ENCODE measurements at places on chromosomes 13 and 19. TPM values are rescaled to one million over a fixed set of nuclear protein-coding genes. Genes with fewer than 3 reads are reported as not detected.

The ZNF728 gene
- 0.18 TPM for total RNA-seq

The ZNF772 gene
- total RNA-seq: 25.9 TPM

The GPR4 gene
- 1.3 TPM for total RNA-seq

The SIGLEC5 gene
- total RNA-seq: 0.58 TPM

The NCR1 gene
- total RNA-seq: 1.1 TPM

- no peaks in the 10 kb centered on the region for H3K36me3 ChIP-seq
- DNase-seq: no peak
- H3K27me3 ChIP-seq: no peaks in the 10 kb centered on the region
- no peaks in the 10 kb centered on the region for H3K4me1 ChIP-seq
These were observed 53.9 kb upstream of the ZNF730 start for GRCh38 chr19:23062921-23063320.

GRCh38 chr19:1532003-1532402, 8.1 kb downstream of the PLK5 start:
- no peak for DNase-seq
- H3K36me3 ChIP-seq: no peaks in the 10 kb centered on the region
- no peaks in the 10 kb centered on the region for H3K4me1 ChIP-seq

DNA sequence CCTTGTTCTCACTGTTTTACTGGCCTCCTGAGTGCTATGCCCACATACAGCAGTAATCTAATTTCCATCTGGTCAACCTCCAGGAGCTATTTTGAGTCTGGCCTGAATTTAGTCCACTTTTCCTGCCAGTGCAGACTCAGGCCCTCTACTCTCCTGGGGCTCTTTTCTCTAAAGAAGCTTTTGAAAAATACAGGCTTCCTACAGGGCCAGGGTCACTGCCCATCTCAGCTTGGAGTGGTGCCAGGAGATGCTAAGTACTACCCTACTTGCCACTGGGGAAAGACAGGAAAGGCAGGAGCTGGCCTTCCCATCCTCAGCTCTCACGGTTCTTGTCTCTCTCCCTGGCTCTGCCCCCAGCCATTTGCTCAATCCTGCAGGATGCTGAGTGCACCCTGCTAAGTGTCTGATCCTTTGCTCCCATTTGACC, 101.7 kb upstream of the SERP2 start:
- H3K4me1 ChIP-seq: peaks cover 32% of the 10 kb centered on the region
- H3K36me3 ChIP-seq: no peaks in the 10 kb centered on the region
- H3K27ac ChIP-seq: peak overlapping the region; percentile 92
- H3K4me3 ChIP-seq: no peak overlapping the region
- H3K27me3 ChIP-seq: no peaks in the 10 kb centered on the region

DNA sequence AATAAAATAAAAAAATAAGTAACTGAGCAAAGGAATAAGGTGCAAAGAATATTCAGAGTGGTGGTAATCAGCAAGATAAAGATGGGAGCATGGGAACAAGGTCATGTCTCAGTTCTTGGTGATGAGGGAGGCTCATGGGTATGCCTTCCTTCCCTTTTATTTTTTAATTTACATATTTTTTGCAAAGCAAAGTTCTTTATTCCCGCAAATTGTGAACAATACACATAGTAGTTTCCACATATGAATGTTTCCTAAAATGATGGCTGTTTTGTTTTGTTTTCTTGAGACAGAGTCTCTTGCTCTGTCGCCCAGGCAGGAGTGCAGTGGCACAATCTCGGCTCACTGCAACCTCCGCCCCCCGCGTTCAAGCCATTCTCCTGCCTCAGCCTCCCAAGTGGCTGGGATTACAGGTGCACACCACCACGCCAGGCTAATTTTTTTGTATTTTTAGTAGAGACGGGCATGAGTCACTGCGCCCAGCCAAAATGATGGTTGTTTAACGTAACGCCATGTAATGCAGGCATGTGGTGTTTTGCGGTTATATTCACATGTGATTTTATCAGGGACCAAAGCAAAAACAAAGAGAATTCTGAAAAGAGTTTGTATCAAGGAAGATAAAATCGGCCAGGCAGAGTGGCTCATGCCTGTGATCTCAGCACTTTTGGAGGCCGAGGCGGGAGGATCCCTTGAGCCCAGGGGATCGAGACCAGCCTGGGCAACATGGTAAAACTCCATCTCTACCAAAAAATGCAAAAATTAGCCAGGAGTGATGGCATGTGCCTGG, 4.5 kb upstream of the ADGRE2 start:
- H3K27me3 ChIP-seq: no peaks in the 10 kb centered on the region
- H3K4me3 ChIP-seq: no peak overlapping the region
- peaks cover 13% of the 10 kb centered on the region for H3K4me1 ChIP-seq

DNA sequence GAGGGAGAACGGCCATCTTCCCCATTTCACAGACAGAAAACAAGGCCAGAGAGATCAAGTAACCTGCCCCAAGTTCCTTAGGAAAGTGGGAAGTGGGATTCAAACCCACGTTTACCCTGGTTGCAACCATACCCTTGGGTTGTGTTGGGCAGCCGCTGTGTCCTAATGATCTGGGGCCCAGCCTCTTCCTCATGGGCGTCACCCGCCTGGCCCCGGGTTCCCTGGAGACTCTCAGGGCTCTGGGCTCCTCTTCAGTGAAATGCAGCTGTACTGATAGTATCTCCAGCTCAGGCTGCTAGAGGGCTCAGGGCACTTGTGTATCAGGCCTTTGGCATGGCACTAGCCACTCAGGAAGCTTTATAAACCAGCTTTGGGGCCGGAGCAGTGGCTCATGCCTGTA, 9.8 kb downstream of the TMED1 start:
- H3K4me1 ChIP-seq: no peaks in the 10 kb centered on the region
- no peak overlapping the region for H3K4me3 ChIP-seq

GRCh38 chr13:111954661-111955411, 112.1 kb upstream of the SOX1 start:
- H3K4me3 ChIP-seq: no peak overlapping the region
- no peak overlapping the region for H3K27ac ChIP-seq
- H3K36me3 ChIP-seq: no peaks in the 10 kb centered on the region
- peaks cover 55% of the 10 kb centered on the region for H3K27me3 ChIP-seq

- no peaks in the 10 kb centered on the region for H3K4me1 ChIP-seq
- H3K27ac ChIP-seq: no peak overlapping the region
- H3K4me3 ChIP-seq: no peak overlapping the region
- peak; percentile 20 for DNase-seq
- no peaks in the 10 kb centered on the region for H3K27me3 ChIP-seq
- no peaks in the 10 kb centered on the region for H3K36me3 ChIP-seq
These were observed 855.1 kb downstream of the SLITRK5 start for GRCh38 chr13:88526186-88526852.

DNA sequence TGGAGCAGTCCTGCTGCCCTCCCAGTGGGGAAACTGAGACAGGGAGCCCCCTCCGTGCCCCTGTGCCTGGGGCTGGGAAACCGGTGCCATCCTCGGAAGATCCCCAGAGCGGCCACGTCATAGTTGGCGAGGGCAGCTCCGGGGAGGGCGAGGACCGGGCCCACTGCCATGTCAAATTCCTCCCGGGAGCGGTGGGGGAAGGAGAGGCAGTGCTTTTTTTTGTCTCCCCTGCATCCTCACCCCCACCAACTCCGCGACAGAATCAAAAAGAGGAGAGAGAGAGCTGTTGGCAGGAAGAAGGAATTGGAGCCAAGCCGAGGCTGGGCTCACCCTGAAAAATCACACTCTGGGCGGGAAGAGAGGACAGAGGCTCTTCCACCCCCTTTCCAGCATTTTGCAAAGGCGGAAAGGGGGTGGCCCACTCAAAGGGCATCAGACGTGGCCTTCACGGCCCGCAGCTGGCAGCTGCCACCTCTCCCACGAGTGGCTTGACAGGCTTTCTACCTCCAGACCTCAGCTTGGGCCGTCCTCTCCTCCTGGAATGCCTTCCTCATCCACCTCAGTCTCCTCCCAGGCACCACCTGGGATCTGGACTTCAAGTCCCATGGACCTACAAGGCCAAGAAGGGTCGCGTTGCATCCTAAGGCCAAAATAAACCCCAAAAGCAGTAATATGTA, 19.6 kb upstream of the NFIC start:
- no peak overlapping the region for H3K4me3 ChIP-seq
- H3K4me1 ChIP-seq: peaks cover 28% of the 10 kb centered on the region
- H3K27me3 ChIP-seq: no peaks in the 10 kb centered on the region
- peak overlapping the region; percentile 87 for H3K27ac ChIP-seq
- H3K36me3 ChIP-seq: no peaks in the 10 kb centered on the region

- H3K27ac ChIP-seq: no peak overlapping the region
- H3K36me3 ChIP-seq: no peaks in the 10 kb centered on the region
- peaks cover 38% of the 10 kb centered on the region for H3K4me1 ChIP-seq
- no peak for DNase-seq
- peaks cover 98% of the 10 kb centered on the region for H3K27me3 ChIP-seq
- H3K4me3 ChIP-seq: peak overlapping the region; percentile 34
These were observed 654 bp downstream of the ZIC5 start for GRCh38 chr13:99970651-99971575.

- H3K4me1 ChIP-seq: no peaks in the 10 kb centered on the region
- no peak overlapping the region for H3K4me3 ChIP-seq
- DNase-seq: no peak
- no peaks in the 10 kb centered on the region for H3K36me3 ChIP-seq
- no peaks in the 10 kb centered on the region for H3K27me3 ChIP-seq
These were observed 1396.4 kb downstream of the EFNB2 start for GRCh38 chr13:105139048-105139379.

- no peak overlapping the region for H3K27ac ChIP-seq
- peaks cover 13% of the 10 kb centered on the region for H3K36me3 ChIP-seq
- H3K4me3 ChIP-seq: no peak overlapping the region
- no peaks in the 10 kb centered on the region for H3K27me3 ChIP-seq
- no peaks in the 10 kb centered on the region for H3K4me1 ChIP-seq
- no peak for DNase-seq
These were observed 23.9 kb downstream of the SLC25A42 start for GRCh38 chr19:19087676-19088075.

- H3K27me3 ChIP-seq: no peaks in the 10 kb centered on the region
- no peak overlapping the region for H3K27ac ChIP-seq
- DNase-seq: no peak
- no peak overlapping the region for H3K4me3 ChIP-seq
- no peaks in the 10 kb centered on the region for H3K4me1 ChIP-seq
These were observed 120.8 kb downstream of the SOX1 start for GRCh38 chr13:112187527-112188297.

DNA sequence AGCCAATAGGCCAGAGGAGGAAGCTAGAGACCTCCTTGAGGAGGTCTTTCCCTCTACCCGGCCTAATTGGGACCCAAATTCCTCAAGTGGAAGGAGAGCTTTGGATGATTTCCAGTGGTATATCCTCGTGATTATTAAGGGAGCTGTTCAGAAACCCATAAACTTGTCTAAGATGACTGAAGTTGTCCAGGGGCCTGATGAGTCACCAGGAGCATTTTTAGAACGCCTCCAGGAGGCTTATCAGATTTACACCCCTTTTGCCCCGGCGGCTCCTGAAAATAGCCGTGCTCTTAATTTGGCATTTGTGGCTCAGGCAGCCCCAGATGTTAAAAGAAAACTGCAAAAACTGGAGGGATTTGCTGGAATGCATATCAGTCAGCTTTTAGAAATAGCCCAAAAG, 198.1 kb downstream of the ZNF486 start:
- DNase-seq: no peak
- no peaks in the 10 kb centered on the region for H3K36me3 ChIP-seq
- H3K4me1 ChIP-seq: no peaks in the 10 kb centered on the region
- no peaks in the 10 kb centered on the region for H3K27me3 ChIP-seq
- H3K4me3 ChIP-seq: no peak overlapping the region

DNA sequence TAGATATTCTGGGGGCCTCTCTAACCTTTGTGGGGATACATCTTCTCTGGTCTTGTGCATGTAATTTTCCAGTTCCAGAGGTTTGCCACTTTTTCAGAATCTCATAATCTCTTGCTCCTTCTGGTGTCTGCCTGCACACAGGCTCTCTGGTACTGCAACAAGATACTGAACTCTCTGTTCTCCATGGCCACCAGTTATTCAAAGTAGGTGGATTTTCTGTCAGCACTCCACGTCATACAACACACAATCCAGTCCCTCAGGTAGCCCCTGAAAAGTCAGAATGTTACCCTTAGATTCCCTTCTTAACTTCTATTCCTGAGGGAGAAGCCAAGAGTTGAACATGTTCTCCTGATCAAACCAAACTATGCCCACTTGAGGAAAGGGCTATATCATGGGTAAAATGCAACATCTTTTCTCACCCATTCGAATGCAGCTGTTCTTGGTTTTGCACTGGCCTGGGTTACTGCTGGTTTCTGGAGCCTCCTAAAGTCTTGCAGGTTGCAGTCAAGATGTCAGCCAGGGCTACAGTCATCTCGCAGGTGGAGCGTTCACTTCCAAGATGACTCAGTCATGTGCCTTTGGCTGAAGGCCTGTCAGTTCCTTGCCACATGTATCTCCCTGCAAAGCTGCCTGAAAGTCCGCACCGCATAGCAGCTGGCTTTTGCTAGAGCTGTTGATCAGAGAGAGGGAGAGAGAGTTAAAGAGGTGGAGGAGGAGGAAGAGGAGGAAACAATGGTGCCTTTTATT, 57.7 kb upstream of the TUBA3C start:
- DNase-seq: no peak
- H3K4me1 ChIP-seq: no peaks in the 10 kb centered on the region
- no peak overlapping the region for H3K4me3 ChIP-seq

- H3K27me3 ChIP-seq: no peaks in the 10 kb centered on the region
- peaks cover 35% of the 10 kb centered on the region for H3K4me1 ChIP-seq
- H3K27ac ChIP-seq: no peak overlapping the region
These were observed 26.1 kb downstream of the ATP11A start for GRCh38 chr13:112715715-112716460.

- no peak for DNase-seq
- H3K4me3 ChIP-seq: no peak overlapping the region
- no peaks in the 10 kb centered on the region for H3K27me3 ChIP-seq
- no peaks in the 10 kb centered on the region for H3K36me3 ChIP-seq
- no peaks in the 10 kb centered on the region for H3K4me1 ChIP-seq
These were observed 21.9 kb downstream of the ZNF382 start for GRCh38 chr19:36627057-36627456.

DNA sequence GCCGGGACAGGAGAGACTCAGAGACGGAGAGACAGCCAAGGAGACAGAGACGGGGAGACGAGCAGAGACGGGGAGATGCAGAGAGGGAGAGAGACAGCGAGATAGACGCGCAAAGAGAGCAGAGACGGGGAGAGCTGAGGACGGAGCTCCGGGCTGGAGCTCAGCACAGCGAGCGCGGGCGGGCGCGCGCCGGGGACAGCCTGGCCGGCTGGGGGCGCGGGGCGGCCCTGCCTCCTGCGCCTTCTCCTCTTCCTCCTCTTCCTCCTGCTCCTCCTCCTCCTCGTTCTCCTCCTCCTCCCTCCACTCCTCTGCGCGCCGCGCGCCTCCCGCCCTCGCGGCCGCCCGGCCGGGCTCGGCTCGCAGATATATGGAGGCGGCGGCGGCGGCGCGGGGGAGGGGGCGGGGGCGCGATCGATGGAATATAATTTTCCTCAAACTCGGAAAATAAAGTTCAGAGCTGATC, at the start of gene ERFL:
TSS of gene ERFL (minus strand) at position 229 of the 463 bp plus-strand sequence. CDS start 15,530 bp downstream, outside the sequence.
- peak within 1 kb of the TSS; percentile 47 for H3K4me3 ChIP-seq
- no peak within 1 kb of the TSS for H3K27ac ChIP-seq
- no peaks in the 10 kb centered on the region for H3K36me3 ChIP-seq

- no peaks in the 10 kb centered on the region for H3K4me1 ChIP-seq
- no peak for DNase-seq
- H3K27ac ChIP-seq: no peak overlapping the region
- no peak overlapping the region for H3K4me3 ChIP-seq
- no peaks in the 10 kb centered on the region for H3K36me3 ChIP-seq
These were observed 110.1 kb upstream of the RXFP2 start for GRCh38 chr13:31629085-31629780.

Data from stomach (tissue), 19 donors.